ENCODE measurements at places on chromosomes 2 and 18.

GRCh38 chr2:7639476-7639875 lies 722.3 kb downstream of the RNF144A start:
- no peak for DNase-seq

- no peak for DNase-seq
Measured at GRCh38 chr18:11121443-11121849, 27.9 kb downstream of the PIEZO2 start.

DNA sequence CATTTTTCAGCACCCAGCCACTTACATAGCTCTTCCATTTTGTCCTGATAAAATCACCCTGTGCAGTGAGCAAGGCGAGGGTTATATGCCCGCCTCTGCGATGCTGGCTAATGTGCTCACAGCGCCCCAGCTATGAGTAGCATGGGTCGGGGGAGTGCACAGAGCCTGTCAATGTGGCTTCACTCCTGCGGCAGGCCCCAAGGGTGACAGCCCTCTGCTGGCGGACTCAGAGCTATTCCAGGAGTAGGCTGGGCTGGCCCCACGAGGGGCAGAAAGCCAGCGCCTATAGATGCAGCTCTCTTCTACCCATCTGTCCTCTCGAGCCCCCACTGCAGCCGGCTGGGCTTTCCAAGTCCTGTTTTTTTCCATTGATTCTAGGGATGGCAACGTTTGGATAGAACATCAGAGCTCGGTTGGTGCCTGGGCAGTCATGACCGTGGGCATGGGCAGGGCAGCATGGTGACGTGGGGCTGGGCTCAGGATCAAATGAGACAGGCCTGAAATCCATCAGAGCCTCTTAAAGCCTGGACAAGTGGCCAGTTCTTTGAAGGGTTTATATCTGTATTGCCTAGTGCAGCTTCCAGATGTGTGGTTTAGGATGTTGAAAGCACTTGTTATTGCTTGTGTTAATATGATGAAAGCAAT lies 134.7 kb downstream of the MCFD2 start:
- no peak for DNase-seq

GRCh38 chr2:232085164-232085563 lies 123.7 kb downstream of the DIS3L2 start:
- DNase-seq: no peak

GRCh38 chr18:2173486-2173885 lies 397.8 kb downstream of the METTL4 start:
- DNase-seq: no peak

DNA sequence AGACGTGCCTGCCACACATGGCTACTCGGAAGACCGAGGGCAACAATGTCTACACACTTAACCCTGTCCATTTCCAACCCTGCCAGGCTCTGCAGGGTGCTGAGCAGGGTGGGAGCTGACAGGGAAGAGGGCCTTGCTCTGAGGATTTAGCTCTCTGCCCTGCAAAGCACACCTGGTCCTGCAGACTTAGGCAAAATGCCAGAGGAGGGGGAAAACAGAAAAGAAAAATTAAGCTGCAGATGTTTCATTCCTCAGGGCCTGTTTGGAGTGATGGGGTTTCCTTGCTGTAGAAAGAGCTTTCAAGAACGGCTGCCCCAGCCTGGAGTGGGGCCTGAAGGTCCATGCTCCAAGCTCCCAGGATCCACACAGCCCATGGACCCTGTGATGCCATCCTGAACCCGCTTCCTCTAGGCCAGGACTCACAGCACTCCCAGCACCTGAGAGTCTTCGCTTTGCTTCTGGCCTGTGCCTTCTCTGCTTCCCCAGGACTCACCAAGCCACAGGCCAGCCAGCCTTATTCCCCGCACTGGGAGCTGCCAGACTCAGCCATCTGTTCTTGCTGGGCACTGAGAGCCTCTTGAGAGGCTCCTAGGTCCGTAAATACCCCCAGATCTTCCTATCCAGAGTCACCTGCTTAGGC lies 9.1 kb upstream of the TEX51 start:
- no peak for DNase-seq

DNA sequence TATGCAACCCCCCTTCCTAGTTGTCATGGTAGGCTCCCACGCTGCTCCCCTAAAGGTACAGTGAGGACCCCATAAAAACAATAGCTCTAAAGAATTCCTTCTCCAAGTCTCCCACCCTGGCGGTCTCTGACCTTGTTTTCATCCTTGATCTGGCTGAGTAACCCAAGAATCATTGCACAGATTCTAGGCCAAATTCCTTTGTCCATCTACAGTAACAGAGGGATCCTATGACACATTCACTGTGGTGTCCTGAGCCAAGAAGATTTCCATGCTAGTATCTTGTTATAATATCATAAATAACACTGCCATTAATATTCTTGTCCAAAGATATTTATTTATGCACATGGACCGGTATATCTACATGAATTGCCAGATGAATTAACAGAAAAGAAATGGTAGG lies 240.2 kb downstream of the CYP26B1 start:
- no peak for DNase-seq

- no peak for DNase-seq
Measured at GRCh38 chr2:233068762-233069418, 8.7 kb downstream of the INPP5D start.

- no peak for DNase-seq
Measured at GRCh38 chr2:176493226-176493825, 224.1 kb downstream of the MTX2 start.

DNA sequence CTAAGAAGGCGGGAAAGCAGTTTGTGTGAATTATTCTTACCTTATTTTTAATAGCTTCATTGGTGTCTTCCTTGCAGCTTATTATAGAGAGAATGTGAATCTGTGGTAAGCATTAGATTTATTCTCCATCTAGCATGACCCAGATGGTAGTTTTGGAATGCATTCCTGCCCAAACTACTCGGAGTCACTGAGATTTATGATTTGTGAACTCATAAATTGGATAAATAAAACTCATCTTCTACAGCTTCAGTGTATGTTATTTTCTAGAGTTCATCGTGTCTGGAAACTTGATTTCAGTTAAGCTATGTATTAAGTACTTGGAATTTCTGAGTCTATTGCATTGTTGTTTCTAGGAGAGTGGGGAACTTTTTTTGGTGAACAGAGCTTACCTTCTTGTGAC lies 170.5 kb downstream of the FAM210A start:
- DNase-seq: no peak

DNA sequence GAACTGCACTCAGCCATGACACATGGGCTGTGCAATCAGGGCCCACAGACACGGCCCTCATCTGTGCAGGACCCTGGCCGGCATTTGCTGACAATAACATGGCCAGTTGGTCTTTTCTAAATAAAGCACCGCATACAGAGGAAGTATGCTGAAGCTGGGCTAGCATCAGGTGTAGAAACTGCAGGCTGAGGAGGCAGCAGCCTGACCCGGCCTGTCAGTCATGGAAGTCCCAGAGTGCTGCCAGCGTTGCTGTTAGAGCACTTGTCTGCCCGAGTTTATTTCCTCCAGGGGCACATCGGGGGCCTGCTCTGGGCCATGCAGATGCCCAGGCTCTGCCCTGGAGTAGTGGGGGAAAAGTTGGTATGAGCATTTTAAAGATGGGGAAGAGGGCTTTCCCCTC lies 4.1 kb upstream of the PTPN18 start:
- DNase-seq: no peak

- DNase-seq: no peak
Measured at GRCh38 chr2:86301711-86302202, 35.7 kb downstream of the REEP1 start.

DNA sequence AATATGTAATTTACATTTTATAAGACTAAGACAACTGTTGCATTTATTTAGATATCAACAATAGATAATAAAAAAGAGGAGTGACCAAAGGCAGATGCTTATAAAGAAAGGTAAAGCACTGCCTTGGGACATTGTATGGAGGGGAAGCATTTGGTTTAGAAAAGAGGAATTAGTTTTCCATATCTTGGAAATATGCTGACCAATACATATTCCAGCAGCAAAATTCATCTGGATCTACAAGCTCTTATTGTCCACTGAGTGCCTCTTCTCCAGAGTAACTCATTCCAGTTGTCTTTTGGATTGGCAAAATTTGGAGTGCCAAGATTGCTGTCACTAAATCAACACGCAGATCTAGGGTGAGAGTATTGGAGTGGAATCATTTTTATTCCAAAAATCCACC lies 8.9 kb upstream of the VPS4B start:
- no peak for DNase-seq

GRCh38 chr18:56124186-56124585 lies 514.2 kb downstream of the TXNL1 start:
- no peak for DNase-seq

DNA sequence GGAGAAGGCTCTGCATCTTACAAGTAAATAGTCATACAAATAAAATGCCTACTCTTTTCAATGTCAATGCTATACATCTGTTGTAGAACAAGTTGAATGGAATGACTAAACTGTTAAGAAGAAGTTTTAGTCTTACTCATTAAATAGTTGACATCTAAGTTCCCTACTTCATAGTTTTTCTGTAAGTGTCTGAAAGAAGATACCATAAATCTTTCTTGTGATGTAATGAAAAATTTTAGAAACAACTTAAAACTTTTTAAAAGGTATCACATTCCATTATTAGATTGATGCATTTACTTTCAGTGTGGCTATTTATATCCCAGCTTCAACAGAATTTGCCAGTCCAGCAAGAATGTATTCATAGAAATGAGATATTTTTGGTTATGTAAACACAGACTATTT lies 185.2 kb upstream of the EPC2 start:
- DNase-seq: no peak

- no peak for DNase-seq
Measured at GRCh38 chr18:37391698-37392548, 173.7 kb downstream of the CELF4 start.

- DNase-seq: no peak
Measured at GRCh38 chr2:129768036-129768386, 211.5 kb upstream of the RAB6C start.

- DNase-seq: no peak
Measured at GRCh38 chr2:132617989-132618388, 52.0 kb downstream of the LYPD1 start.

GRCh38 chr2:219747637-219748036 lies 120.2 kb downstream of the SLC4A3 start:
- DNase-seq: no peak

DNA sequence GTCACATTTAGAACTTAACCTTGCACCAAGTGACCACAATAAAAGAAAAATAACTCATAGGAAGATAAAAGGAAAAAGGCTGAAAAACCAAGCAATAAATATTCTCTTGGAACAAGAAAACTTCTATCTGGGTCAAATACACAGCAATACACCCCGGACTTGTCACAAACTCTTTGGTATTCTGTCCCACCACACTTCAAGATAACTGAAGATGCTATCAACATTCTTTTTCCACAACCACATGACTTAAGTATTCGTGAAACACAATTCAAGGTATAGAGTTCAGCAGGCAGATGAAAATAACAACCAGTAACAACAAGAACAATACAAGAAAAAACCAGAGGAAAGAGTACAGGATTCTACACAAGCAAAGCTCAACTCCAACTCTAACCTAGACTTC lies 18.0 kb downstream of the MBD2 start:
- no peak for DNase-seq

- no peak for DNase-seq
Measured at GRCh38 chr2:235077046-235077445, 125.2 kb downstream of the SH3BP4 start.

DNA sequence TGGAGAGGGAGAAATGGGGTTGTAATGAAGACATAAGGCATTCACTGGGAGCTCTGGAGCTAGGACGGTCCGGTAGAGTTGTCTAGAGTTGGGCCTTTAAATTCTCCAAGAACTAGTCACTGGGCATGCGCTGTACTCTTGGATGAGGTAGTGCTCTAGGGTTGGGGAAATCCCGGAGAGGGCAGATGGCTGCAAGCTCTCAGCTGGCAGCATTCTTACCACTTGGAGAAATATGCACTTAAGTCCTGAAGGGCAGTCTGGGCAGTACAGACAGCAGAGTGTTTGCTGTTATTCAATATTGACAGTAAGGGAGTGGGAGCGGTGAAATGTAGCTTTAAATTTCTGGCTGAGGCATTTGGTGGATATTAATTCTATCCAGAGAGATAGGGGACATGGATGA lies 214.6 kb downstream of the RDH14 start:
- no peak for DNase-seq

GRCh38 chr2:119440501-119440870 lies 8.8 kb downstream of the TMEM37 start:
- no peak for DNase-seq

- DNase-seq: no peak
Measured at GRCh38 chr18:21701621-21702020, 3.0 kb downstream of the ABHD3 start.

- DNase-seq: no peak
Measured at GRCh38 chr2:208358758-208359631, 47.6 kb upstream of the PTH2R start.

DNA sequence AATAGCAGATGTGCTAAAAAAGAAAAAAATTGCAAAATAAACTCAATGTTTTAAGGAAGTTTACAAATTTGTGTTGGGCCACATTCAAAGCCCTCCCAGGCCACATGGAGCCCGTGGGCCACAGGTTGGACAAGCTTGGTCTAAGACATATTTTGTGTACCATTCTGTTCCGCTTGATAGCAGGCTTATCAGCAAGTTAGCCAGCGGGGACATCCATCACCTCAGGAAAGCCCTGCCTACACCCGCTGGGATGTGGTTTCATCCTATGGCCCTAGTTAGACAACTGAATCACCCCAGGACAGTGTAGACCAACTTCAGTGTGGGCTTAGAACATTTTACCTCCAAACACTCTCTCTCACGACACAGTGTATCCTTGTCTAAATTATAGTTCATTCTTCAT lies 32.6 kb downstream of the CD8B2 start:
- no peak for DNase-seq

DNA sequence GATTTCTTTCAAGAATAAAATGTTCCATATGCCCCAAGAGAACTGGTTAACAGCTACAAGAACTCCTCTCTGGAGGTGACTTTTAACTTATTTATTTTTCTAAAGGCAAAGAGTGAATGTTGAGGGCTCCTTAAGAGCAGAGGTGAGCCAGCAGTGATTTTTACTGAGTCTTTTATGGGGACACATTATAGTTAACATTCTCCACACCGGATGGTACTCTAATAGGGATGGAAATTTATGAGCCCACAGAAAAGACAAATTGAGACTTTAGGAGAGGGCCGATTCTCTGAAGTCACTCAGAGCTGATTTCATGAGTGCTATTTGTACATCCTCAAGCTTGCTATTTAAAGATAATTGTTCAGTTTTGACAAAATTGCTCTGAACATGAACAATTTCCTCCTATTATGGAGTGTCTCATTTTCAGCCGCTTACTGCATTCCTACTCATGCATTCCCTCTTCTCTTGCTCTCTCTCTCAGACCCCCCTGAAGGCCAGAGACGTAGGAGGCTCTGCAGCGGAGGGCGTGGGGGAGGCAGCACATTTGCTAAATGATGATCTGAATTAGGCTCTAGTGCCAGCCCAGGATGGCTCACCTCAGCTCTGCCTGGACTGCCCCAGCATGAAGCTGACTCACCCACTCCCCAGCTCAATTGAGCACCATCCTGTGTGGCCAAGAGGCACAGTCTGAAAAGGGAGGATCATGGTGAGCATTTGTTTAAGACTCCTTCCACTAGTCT lies 5.9 kb upstream of the RPL37A start:
- DNase-seq: no peak

DNA sequence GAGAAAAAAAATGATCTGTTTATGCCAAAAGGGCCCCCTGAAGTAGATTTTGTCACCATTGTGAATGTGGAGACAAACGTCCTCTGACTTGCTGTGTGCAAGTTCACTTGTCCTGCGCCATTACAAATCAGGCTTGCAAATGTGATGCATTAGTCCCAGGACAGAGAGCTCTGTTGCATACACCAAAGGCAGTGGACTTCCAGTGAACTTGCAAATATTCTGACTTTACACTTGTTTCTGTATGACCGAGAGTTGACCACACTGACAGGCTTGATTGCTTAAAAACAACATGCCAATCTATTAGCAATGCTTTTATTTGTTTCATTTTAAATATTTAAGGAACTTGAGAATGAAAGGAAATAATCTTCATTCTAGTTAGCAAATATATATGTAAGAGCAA lies 293.2 kb downstream of the PLCL1 start:
- no peak for DNase-seq
